ENCODE measurements at places on chromosomes 4 and X.

GRCh38 chrX:68934421-68934820 lies 105.6 kb downstream of the EFNB1 start:
- no peak for DNase-seq

GRCh38 chr4:1243451-1244080 lies 5.4 kb downstream of the CTBP1 start:
- DNase-seq: no peak

GRCh38 chr4:18397681-18398390 lies 376.3 kb upstream of the LCORL start:
- no peak for DNase-seq

- DNase-seq: no peak
Observed at GRCh38 chrX:30190426-30190825, 24.9 kb upstream of the MAGEB2 start.

DNA sequence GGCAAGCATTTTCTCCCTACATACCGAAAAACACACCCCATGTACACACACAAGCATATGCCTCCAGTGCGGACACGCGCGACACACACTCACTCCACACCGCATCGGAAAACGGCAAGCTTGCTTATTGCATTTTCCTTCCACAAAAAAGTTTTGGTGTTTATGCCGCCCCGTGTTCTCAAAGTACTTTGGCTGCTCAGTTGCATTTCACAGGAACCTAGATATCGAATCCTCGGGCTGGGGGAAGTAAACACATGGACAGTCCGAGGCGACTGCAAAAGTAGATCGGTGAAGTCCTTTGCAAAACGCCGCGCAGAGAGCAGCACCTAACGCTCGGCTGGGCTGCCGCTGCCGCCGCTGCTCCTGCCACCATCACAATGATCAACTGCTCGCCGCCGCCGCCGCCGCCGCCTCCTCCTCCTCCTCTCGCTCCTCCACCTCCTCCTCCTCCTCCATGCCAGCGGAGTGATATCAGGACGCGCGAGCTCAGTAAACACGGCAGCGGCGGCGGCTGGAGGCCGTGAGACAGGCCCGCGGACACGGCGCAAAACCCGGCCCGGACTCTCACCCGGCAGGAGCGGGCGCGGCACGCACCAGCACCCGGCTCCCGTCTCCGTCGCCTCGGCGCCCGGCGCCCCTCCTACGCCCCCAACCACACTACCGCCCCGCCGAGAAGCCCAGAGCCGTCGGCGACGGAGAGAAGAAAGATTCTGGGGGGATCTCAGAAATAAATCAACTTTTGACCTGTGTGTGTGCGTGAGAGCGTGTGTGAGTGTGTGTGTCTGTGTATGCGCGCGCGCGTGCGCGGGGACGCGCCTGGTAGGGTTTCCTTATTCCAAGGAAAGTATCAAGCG lies at the start of gene MAML3:
Gene MAML3, minus strand, starts transcription at position 467 of the 854 bp plus-strand sequence. CDS start 857 bp downstream, outside the sequence.
- peak; percentile 61 for DNase-seq

DNA sequence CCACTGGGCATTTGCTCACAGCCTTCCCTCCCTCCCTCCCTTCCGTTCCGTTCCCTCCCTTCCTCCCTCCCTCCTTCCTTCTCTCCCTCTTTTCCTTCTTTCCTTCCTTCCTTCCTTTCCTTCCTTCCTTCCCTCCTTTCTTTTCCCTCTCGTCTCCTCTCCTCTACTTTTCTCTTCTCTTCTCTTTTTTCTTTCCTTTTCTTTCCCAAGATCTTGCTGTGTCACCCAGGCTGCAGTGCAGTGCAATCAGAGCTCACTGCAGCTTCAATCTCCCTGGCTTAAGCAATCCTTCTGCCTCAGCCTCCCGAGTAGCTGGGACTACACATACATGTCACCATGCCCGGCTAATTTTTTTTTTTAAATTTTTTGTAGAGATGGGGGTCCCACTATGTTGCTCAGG lies 26.7 kb upstream of the ING2 start:
- no peak for DNase-seq

DNA sequence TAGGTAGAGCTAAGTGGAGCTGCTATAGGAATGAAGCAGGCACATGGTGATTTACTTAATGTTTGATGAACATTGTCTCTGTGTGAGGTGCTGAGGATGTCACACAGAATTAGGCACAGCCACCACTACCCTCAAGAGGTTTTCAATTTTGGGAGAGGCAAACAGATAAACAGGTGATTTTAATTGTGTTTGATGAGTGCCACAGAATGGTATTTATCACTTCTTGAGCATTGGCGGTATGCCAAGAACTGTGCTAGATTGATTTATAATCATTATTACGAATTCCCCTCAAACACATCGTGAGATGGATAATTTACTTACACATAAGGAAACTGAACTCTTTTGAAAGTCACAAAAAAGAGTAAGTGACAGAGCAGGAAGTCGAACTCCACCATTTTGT lies 74.8 kb downstream of the FREM3 start:
- DNase-seq: no peak

- DNase-seq: no peak
Observed at GRCh38 chr4:182494103-182494502, 250.9 kb downstream of the TENM3 start.

DNA sequence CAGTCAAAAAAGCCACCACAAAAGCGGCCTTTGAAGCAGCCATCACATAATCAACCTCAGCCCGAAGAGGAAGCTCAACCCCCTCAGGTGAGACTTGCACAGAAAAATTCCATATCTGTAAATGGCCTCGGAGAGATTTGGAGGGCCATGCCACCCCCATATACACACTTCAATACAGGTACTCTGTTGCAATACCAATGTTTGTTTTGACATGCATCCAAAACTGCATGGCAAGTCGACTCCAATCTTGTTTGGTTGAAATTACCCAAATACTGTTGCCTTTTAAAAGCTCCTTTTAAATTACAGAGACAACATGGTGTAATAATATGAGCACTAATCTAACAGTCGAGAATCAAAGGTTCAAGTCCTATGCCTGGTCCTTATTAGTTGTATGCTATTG lies 5.9 kb downstream of the ENAM start:
- no peak for DNase-seq

DNA sequence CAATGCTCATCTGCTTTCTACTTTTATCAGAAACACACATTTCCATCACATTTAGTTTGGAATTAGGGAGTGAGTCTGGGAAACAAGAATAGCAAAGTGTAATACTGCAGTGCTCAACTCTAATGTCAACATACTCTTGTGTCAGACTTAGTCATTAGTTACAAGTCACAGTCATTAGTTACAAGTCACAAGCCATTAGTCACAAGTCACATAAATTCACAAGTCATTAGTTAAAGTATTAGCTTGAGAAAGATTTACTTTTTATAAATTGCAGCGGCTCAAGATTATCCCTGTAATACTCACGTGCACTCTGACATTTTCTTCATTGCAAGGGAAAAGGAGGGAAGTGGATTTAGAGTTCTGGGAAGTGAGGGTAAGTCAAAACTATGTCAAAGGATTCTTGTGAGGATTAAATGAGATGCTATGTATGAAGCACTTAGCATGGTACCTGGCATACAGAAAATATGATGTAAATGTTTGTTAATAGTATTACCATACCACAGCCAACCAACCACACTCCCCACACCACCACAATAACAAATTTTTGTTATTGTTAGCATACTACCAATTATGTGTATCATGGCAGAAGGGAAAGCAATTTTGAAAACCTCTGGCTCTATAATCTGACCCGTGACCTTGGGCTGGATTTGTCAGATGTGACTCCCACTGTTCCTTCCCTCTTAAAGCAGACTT lies 116.6 kb downstream of the ARHGAP24 start:
- no peak for DNase-seq

GRCh38 chr4:1291996-1292702 lies 2.5 kb downstream of the MAEA start:
- no peak for DNase-seq

DNA sequence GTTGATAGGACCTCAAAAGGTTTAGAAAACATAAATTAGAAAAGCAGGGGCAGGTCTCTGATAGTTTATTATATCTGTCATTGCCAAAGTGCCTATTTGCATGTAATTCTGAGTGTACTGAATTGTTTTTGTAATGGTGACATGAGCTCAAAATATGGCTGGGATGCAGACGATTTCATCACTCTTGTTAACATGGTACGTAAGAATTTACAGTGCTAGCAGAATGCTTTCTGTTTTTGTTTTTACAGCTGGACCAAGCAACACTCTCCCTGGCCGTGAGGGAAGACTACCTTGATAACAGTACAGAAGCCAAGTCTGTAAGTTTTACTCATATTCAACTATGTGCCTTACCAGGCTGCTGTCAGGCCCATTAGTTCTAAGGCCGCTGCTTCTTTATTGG lies 58.1 kb downstream of the PHEX start:
- no peak for DNase-seq

GRCh38 chrX:1883772-1884171 lies 268.9 kb downstream of the ASMT start:
- no peak for DNase-seq

DNA sequence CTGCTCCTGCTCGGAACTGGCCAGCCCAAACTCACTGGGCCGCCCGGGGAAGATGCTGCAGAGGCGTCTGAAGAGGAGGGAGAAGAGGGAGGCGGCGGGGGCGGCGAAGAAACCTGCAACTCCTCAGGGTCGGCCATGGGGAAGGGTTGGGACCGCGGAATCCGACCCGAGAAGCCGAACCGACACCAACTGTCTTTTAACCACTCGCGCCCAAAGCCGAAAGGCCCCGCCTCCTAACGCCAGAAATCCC lies at the start of gene C4orf46:
Gene C4orf46, minus strand, starts transcription at position 223 of the 250 bp plus-strand sequence. Its CDS starts 86 bp downstream, at position 137.
- DNase-seq: no peak

DNA sequence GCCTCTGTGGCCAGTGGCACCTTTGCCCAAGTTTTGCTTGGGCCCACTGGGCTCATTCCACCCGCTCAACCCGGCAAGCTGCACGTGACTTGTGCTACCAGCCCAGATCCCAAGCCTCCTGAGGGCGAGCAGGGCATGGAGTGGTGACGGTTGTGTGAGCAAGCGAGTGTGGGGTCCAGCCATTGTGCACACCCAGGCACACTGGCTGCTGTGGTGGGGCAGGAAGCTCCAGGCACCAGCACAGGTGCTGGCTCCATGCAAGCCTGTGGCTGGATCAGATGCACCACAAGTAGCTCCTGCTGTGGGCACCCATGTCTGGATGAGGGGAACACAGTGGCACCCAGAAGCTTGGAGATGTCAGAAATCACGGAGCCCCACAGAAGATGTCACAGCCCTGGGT lies 557.0 kb upstream of the GNPDA2 start:
- no peak for DNase-seq

DNA sequence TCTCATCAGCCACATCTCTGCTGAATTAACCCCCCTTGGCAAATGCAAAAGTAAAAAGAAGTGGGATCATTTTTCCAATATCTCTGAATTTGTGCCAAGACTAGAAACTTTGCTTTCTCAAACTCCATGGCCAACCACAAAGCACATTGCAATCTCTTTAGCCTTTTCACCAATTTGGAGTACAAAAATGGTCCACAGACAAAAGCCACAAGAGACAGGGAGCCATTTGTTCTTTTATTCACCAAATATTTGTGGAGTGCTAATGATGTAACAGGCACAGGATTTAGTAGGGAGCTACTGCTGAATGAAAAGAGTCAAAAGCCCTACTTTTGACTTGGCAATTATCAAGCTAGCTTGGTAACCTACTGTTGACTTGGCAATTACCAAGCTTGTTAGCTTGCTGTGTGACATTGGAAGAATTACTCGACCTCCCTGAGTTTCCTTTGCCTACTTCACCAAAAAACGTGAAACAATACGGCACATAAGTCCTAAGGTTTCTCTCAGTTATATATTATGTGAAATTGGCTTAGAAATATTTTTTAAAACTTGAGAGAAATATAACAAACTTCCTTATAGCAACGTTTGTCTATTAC lies 97.1 kb upstream of the KLF3 start:
- DNase-seq: no peak

- no peak for DNase-seq
Observed at GRCh38 chr4:88219099-88219498, 60.7 kb upstream of the ABCG2 start.

DNA sequence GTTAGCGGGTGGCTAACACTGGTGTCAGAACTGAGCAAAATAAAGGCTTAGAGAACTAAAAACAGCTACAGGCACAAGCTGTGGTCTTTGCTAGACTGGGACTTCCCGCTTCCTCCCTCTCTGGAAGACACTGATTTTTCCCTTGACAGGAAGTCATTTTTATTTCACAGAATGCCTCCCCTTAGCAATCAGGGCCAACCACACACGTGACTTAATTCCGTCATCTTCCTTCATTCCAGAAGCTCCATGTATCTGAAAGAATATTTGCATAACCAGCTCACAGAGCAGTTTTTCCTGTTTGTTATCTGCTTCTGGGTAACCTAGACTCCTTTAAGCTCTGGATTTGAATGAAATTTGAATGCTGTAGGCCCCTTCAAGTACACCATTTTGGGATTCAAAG lies 327.5 kb upstream of the FRG1 start:
- no peak for DNase-seq

GRCh38 chrX:153456161-153456560 lies 10.3 kb upstream of the TREX2 start:
- DNase-seq: no peak

- no peak for DNase-seq
Observed at GRCh38 chr4:48739560-48740019, 40.5 kb downstream of the FRYL start.

GRCh38 chrX:77900688-77901087 lies 1.4 kb downstream of the COX7B start:
- no peak for DNase-seq

GRCh38 chr4:6369035-6369434 lies 99.4 kb downstream of the WFS1 start:
- no peak for DNase-seq

GRCh38 chrX:105869701-105870100 lies 47.4 kb downstream of the NRK start:
- DNase-seq: no peak

DNA sequence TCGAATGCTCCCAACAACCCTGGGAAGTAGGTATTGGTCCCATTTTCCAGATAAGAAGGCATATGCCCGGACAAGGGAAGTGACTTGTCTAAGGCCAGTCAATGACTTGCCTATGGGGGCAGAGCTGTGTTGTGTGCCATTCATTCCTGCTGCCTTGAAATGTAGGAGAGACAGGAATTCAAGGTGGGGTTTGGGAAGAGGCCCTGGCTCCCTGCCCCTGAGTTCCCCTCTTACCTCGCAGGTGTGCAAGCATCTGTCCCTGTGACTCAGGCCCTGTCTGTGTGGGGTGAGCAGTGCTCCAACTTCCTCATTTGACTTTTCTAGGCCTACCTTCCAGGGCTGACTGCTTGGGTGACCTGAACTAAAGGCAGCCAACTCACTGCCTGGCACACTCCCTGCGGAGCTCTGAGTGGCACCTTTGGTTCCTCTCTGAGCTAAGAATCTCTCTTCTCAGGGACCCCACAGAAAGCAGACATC lies 5.1 kb downstream of the EFNB1 start:
- DNase-seq: no peak

- no peak for DNase-seq
Observed at GRCh38 chr4:44186850-44187246, 261.8 kb downstream of the KCTD8 start.

DNA sequence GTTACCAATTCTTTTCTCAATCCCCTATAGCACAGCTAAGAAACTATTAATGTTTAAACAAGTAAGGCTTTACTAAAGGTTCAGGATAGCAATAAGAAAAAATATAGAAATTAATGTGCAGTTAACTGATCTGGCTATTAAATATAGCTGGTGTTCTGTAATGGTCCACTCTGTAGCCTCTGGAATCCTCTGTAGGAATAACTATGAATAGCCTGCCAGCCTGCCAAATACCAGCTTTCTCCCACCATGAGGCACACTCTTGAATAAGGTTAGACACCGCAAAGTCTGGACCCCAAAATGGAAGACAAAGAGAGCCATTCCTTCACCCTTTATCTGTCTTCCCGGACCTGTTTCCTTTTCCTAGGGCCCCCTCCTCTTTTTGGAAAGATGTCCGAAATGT lies 30.6 kb downstream of the CEP44 start:
- no peak for DNase-seq
